Activated CD8-positive, alpha-beta memory T cell treated with anti-CD3 and anti-CD28 coated beads, Interleukin-2, amount 50 U/mL, for 48 hours (primary cell): ENCODE measurements at places on chromosomes 3 and 15.

- DNase-seq = no peak
Observed at GRCh38 chr3:65596029-65596300, 442.8 kb downstream of the MAGI1 start.

GRCh38 chr3:65778968-65779367, 259.8 kb downstream of the MAGI1 start:
- no peak for DNase-seq

GRCh38 chr3:110664148-110664547, 407.5 kb upstream of the NECTIN3 start:
- DNase-seq = no peak

- DNase-seq = no peak
Observed at GRCh38 chr3:161333696-161334095, 37.6 kb downstream of the SPTSSB start.

DNA sequence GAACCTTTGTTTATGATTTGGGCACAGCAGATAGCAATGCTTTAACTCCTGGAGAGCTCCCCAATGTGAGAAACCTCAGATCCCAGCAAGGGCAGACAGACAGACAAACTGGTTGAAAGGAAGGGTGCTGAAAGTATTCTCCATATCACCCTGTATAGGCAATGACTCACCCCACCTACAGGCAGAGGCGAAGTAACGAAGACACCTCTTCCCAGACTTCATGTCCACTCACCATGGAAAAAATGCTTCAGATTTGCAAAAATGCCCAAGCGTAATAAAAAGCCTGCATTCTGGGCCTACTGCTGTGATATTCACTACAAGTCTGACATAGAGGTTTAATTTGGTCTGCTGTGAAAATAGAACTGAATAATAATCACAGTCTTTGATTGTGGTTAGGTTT, 50.5 kb downstream of the THBS1 start:
- no peak for DNase-seq

- DNase-seq = no peak
Observed at GRCh38 chr3:174667386-174667785, 191.7 kb upstream of the NAALADL2 start.

DNA sequence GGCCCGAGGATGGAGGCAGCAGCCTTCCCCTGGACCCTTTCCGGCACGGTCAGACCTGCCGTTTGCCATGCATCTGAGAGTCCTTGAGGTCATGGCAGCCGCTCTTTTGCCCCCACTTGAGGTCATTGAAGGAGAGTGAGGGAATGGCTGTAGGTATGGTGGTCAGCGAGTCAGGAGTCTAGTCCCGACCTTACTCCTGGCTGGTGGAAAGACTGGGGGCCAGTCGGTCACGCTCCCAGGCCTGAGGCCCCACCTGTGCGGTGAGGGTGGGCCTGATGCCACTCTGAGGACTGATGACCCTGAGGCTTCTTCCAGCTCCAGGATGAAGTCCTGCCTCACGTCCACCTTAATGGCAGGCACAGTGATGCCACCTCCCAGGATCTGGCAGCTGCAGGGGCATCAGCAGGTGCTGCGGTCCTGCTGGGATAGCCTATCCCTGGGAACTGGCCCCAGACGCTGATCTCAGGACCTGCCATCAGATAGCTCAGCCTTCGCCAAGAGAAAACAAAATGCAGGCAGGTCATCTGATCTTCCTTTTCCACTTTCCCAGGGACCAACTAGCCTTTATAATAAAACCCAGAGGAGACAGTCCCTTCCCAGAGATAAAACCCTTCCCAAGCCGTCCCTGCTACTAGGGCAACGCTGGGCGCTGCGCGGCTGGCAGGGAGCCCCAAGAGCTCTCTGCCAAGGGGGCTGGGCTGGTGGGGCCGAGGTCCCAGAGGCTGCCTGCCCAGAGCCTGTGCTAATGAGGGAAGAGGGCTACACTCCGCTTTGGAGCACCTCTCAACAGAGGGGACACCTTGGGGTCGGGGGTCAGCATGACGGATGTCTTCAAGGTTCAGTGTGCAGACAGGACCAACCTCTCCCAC, 42.2 kb downstream of the TM2D3 start:
- no peak for DNase-seq

GRCh38 chr3:89685731-89686130, 578.3 kb downstream of the EPHA3 start:
- no peak for DNase-seq

GRCh38 chr3:21750080-21750696, 822 bp downstream of the ZNF385D start:
- no peak for DNase-seq

DNA sequence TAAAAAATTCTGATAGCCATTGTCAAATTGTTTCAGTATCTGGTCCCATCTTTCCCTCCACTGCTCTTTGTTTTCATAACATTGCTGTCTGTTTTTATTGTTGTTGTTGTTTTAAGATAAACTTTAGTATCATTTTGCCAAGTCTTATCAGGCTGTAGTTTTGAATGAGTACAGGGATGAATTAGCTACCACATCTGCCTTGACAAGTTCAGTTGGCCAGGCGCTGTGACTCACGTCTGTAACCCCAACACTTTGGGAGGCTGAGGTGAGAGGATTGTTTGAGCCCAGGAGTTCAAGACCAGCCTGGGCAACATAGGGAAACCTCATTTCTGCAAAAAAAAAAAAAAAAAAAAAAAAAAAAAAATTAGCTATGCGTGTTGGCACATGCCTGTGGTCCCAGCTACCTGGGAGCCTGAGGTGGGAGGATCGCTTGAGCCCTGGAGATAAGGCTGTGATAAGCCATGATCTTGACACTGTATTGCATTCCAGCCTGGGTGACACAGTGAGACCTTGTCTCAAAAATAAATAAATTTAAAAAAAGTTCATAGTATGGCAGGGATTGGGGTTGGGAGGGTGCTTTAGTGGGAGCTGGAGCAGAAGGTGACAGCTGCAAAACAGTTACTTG, 8.3 kb upstream of the ANKDD1A start:
- no peak for DNase-seq
